ENCODE measurements at places on chromosomes 5 and 9. TPM values are rescaled to one million over a fixed set of nuclear protein-coding genes. Genes with fewer than 3 reads are reported as not detected.

The BRD8 gene
- total RNA-seq = 36.5 TPM

The C5 gene
- 3.9 TPM for total RNA-seq

The SLC24A2 gene
- under 0.01 TPM for total RNA-seq

The PLAC8L1 gene
- total RNA-seq = not detected

The BTNL3 gene
- not detected for total RNA-seq

The NMUR2 gene
- total RNA-seq = 0.11 TPM

The LMNB1 gene
- total RNA-seq = 21.4 TPM

The MTRR gene
- total RNA-seq = 26.3 TPM

The PTPN3 gene
- 47.1 TPM for total RNA-seq

The ZNF346 gene
- 12.6 TPM for total RNA-seq

The SPINK1 gene
- total RNA-seq = not detected

The LCN15 gene
- not detected for total RNA-seq

The CCDC171 gene
- 1.7 TPM for total RNA-seq

The OLFM1 gene
- 0.39 TPM for total RNA-seq

The KIF24 gene
- 1.4 TPM for total RNA-seq

All from placental epithelial cell (primary cell).